ENCODE measurements at places on chromosomes 5 and 9.

GRCh38 chr5:172550096-172550765 is 90.8 kb upstream of the NEURL1B start:
- DNase-seq = peak; percentile 24

DNA sequence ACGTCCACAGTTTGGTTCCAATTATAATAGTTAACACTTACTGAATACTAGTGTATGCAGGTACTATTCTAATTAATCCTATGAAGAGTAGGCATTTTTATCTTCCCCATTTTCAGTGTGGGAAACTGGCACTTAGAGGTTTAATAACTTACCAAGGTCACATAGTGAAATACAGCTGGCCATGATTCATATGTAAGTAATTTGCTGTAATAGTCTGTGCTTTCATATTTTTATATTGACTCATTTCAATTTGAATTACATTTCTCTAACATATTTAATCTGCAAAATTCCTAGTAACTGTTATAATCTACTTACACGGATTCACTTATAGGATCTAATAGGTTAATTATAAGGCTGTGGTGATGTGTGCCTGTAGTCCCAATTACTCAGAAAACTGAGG is 19.4 kb downstream of the CCNH start:
- peak; percentile 84 for DNase-seq

DNA sequence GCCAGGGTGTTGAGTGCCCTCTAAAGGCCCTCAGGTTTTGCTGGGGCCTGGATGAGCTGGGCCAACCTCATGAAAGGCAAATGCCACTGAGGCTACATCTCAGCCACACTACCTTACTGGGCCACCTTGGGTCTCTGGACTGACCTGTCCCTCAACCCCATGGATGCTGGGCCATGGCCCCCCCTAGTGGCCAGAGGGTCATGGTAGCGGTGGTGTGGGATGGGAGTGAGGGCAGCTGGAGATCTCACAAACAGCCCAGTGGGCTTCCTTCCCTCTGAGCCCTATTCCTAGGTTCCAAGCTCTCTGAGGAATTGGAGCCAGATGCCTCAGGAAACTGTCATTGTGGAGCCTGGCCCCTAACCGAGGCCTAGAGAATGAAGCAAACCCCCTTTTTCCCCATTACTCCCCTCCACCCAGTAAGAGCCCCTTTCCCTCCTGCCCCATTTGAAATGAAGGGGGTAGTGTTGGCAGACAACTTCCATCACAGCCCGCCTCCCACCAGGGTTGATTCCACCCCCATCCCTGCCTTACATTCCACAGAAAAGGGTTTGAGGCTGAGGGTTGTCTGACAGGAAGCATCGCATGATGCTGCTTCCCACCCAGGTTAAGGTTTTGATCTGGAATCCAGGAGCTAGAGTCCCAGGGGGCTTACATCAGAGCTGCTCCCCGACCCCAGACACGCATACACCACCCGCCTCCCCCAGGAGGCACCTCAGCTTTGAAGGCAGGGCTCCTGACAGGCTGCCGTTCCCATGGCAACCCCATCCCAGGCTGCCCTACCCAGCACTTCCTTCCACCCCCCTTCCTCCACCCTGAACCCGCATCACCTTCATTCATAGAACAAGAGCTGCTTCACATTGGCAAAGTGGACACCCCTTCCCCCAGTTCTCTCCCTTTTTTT is 63.9 kb downstream of the PCDH1 start:
- DNase-seq = peak; percentile 54

DNA sequence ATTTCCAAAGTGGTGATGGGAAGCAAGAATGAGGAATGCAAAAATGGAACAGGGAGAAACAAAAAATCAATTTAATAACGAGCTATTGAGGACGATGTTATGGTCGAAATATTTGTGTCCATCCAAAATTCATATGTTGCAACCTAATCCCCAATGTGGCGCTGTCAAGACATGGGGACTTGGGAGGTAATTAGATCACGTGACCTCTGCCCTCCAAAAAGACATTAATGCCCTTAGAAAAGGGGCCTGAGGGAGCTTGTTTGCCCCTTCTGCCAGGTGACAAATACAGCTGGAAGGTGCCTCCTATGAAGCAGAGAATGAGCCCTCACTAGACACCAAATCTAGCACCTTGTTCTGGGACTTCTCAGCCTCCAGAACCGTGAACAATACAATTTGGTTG is 315.2 kb upstream of the CDH9 start:
- no peak for DNase-seq

GRCh38 chr9:94864196-94864595 is 137.7 kb downstream of the AOPEP start:
- no peak for DNase-seq
